ENCODE measurements at places on chromosomes 2 and 18.

- no peak for DNase-seq
Observed at GRCh38 chr2:241777686-241778627, 1.3 kb downstream of the GAL3ST2 start.

DNA sequence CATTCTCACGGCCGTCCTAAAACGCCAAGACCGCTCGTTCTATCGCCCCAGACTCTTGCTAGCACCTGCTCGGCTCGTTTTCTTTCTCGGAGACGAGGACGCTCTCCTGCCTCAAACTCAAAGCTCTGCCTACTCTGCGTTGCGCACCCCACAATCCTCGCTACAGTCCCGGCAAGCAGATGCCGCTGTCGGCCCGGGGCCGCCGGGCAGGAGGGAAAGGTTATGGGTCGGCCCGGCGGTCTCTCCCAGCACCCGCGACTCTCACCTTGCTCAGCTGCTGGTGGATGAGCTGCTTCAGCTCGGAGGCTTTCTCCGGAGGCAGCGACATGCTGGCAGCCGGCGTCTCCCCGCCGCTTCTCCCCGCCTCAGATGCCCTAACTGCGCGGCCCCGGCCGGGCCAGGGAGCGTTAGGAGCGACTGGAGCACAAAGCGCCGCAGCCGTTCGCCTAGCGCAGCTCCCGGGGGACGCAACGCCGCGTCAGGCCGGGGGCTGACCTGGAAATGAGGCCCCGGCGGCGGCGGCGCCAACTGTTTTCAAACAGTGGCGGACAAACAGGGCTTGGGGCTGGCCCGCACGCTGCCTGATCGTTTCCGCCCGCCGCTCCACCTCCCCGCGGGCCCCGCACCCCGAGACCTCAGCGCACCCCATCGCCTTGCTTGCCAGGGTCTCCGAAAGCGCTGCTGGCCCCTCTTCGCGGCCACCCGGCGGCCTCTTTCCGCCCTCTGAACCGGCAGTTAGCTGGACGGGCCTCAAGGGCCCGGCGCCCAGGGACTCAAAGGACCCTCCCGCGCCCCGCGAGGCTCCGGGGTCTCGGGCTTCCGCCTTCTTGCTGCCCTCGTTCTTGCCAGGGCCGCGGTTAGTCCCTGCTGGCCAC, at the start of the genes CEP76 and PSMG2:
Gene CEP76 (minus strand): TSS at position 503 of the 875 bp plus-strand sequence. CDS start 175 bp downstream, at position 328.
Gene PSMG2 (plus strand): TSS at position 822 of the 875 bp plus-strand sequence. CDS start 66 bp downstream, outside the sequence.
- DNase-seq = peak; percentile 70

GRCh38 chr2:100941646-100942240, 60.3 kb upstream of the RPL31 start:
- no peak for DNase-seq

GRCh38 chr18:13585379-13586153, 140.8 kb downstream of the FAM210A start:
- DNase-seq = no peak

DNA sequence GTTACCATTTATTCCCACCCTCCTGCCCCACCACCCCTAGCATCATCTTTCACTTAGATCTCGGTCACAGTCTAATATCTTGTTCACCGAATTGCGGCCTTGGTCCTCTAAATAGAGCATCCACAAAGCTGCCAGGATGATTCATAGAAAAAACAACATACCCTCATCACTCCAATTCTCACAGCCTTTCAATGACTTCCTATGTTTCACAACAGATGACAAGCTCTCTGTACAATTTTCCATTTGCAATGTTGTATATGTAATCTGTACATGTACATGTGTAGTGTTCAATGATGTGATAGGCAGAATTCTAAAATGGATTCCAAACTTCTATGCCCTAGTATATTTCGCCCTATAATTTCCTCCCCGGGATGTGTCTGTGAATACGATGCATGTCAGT, 675.6 kb upstream of the CELF4 start:
- no peak for DNase-seq

- no peak for DNase-seq
Observed at GRCh38 chr18:75408554-75409506, 18.7 kb downstream of the SMIM21 start.

GRCh38 chr2:162245781-162246180, 2.5 kb upstream of the FAP start:
- DNase-seq = no peak

GRCh38 chr2:191474464-191474863, 203.5 kb upstream of the NABP1 start:
- no peak for DNase-seq

DNA sequence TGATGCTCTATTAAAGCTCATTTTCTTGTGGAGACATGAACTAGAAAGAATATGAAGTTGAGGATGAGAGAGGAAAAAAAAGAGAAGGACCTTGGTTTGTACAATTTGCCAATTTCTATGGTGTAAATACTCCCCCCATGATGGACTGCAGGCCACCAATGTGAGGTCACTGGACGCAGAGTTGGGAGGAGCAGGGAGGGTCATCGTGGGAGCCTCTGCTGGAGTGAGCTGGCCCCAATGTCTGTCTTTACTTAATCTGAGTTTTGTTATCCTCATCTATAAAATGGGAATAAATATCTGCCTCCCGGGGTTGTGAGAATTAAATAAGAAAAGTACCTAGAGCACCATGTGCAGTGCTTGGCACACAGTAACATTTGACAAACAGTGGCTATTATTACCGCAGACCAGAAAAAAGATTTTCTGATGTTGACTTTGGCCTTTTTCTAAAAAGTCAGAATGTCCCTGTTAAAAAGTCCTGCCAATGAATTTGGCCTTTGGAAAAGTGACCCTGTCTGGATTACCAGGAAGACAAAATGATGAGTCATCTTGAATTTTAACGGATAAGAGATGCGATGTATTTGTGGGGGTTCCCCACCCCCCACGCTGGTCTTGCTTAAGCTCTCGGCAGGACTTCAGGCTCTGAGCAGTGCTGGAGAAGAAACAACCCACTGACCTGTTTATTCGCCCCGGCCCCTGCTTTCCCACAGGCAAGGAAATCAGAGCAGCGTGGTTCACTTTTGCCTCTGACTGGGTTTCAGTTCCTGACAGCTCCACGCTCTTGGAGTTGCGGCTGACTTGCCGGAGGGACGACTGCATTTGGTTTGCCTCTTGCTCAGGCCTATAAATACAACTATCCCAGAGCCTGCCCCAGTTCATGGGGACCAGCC, 50.3 kb upstream of the FOSL2 start:
- DNase-seq = no peak

- no peak for DNase-seq
Observed at GRCh38 chr18:370751-371608, 103.1 kb upstream of the THOC1 start.

DNA sequence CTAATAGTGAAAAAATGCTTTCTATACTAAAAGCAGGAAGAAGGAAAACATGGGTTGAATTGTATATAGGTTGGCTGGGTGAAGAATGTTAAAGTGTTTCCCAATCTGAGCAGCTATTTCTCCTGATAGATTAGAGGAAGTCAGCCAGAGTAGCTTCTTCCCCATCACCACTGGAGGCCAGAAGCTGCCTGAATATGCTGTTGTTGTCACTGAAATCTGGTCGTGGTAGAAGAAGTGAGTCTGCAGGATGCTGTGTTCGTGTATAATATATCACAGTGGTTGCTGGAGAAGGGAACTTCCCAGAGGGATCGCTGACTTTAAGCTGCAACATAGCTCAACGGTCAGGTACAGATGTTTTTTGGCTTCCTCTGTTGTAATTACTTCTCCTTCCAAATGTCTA, 247.5 kb upstream of the LRATD1 start:
- DNase-seq = no peak

DNA sequence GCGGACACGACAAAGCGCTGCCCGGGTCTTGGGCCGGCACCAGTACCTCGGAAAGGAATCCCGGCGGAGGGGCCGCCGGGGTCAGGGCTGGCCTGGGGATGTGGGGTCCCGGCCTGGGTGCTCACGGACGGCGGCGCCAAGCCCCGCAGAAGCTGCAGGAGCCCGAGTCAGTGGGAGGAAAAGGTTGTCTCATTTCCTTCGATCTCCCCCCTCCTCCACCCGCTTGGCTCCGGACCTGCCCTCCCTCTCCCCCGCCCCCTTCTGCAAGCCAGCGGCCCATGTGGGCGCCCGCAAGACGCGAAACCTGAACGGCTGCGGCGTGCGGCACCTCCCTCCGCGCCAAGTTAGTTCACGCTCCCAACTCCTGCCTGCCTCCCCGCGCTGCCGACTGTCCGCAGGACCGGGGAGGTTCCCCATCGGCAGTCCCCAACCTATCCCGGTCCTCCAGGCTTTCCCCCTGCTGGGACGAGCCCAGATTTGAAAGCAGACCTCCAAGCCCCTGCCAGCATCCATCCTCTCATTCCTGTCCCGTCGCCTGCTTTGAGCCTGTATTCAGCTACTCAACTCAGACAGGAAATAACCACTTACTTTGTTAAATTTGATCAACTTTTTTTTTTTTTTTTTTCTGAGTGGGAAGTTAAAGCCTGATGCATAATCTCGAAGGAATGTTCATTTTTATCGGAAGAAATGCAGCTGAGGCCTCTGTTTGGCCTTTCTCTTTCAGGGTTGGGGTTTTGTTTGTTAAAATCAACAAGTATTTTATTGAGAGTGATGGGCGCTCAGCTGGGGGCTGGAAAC, at the start of gene EVA1A:
Gene EVA1A (minus strand): TSS at position 172 of the 798 bp plus-strand sequence. CDS start 42,799 bp downstream, outside the sequence.
- DNase-seq = no peak

GRCh38 chr2:103293742-103294077, 531.9 kb downstream of the TMEM182 start:
- no peak for DNase-seq

GRCh38 chr2:68741238-68741637, 6.6 kb downstream of the ARHGAP25 start:
- DNase-seq = no peak

GRCh38 chr2:172931918-172932520, 143.6 kb upstream of the MAP3K20 start:
- DNase-seq = peak; percentile 41
